Trophoblast cell (in vitro differentiated cells and primary cell): ENCODE measurements at places on chromosomes 6 and 20.

DNA sequence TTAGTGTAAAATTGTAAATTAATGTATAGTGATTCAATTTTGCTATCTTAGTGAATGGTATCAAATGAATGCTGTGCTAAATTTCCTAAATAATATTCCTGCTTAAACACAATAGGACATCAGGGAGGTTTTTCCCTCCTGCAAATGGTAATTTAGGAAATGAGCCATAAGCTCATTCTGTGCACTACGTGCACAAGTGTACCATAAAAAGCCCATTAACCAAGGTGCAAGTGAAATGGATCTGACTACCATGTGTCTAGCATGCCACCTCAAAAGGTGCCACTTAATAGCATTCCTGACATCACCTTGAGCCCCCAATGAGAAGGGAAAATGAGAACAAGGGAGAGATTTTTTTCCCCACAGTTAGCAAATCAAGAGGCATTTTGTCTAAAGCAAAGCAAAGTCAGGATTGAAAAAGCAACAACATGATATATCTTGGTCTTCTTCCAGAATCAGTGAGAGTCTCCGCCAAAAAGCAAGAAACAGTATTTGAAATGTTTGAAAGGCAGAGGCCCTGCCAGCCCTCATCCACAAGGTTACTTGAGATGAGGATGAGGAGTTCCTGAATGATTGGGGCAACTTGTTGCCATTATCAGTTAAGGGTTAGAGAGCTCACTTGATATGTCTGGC lies 334.2 kb upstream of the RSPO3 start:
- DNase-seq = no peak

GRCh38 chr6:105317607-105318533 lies 85.0 kb downstream of the PREP start:
- peak; percentile 37 for DNase-seq

DNA sequence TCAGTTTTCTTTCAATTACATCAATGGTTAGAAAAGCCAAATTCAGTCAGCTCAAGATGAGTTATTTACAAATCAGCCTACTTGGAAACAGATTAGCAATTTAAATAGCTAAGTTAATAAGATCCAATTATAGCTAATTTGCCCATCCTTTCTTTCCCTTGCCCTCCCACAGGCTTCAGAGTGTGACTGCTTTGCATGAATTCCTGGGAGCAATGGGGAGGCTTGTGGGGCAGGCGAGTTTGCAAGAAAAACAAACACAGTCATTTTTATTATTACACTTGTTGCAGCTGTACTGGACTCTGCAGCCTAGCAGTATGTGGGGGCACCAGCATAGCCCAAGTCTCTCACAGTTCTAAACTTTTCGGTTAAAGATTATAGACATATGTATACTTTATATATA lies 219.0 kb downstream of the NKAIN2 start:
- no peak for DNase-seq

DNA sequence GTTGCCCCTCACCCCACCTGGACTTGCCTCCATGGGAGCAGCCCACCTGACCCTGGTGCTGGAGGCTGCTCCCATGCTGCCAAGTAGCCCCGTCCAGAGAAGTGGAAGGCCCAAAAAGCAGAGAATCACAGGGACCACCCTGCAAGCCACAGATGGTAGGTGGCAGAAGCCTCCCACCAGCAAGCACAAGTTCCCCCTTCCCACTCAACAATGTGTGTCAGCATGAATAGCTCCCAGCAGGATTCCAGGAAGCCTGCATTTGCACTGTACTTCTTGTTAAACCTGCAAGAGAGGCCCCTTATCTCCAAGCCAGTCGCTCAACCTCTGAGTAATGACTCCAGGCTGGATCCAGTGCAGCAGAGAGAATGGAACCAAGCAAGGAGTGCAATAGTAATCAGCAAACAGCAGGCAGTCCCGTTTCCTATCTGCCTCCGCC lies 180.8 kb upstream of the CST7 start:
- peak; percentile 25 for DNase-seq

GRCh38 chr6:47034926-47035325 lies 7.2 kb downstream of the ADGRF1 start:
- peak; percentile 7 for DNase-seq

DNA sequence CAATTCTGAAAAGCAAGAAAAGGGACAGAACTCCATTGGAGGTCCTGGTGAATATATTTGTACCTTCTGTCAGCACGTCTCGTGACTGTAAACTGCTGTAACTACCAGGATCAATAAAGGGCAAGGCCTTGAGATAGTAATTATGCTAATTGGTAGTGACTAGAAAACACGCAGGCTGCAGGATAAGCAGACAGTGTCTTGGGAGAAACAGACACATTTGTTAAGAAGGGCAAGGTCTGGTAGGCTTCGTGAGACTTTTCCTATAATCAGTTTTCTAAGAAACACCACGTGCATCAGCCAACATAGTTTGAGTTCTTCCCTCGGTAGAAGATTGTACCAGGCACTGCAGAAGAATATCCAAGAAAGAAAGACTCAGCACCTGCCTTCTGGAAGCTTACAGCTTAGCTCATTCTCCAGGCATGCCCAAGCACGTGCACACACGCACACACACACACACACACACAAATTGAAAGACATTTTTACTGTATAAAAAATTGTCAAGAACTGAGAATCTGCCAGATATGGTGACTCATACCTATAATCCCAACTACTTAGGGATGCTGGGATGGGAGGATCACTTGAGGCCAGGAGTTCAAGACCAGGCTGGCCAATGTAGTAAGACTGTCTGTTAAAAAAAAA lies 167.0 kb upstream of the SASH1 start:
- no peak for DNase-seq

DNA sequence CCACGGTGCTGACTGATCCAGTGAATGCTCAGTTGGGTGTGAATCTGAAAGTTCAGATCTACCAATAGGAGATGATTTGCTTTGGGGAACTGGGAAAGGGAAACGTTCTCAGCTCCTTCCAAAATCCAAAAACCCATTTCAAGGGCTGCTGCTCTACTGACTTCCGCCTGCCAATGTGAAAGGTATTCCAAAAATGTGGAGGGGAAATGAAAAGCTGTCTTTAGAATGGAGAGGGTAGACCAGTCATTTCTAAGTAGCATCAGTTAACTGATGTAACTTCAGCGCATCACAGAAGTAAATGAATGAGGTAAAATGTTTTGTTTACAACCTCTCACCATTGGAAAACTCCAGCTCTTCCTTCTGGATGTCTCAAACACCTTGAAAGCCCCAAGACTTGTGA lies 19.6 kb upstream of the EYA2 start:
- no peak for DNase-seq

GRCh38 chr6:127762284-127762683 lies 138.6 kb downstream of the THEMIS start:
- no peak for DNase-seq

GRCh38 chr20:42581311-42581710 lies 608.4 kb downstream of the PTPRT start:
- DNase-seq = no peak

DNA sequence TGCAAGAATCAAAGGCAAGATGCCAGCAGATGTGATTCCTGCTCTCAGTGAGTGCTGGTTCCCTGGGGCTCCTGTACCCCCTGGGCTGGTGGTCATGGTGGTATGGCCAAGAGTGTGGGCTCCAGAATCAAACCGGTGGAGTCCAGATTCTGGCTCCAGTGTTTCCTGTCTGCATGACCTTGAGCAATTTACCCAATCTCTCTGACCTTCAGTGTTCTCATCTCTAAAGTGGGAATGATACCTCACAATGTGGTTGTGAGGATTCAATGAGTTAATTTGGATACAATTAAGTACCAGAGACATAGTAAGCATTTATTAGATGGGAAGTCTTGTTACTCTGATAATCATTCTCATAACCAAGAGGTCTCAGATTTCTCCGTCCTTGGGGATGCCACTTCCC lies 218.4 kb upstream of the JARID2 start:
- no peak for DNase-seq

DNA sequence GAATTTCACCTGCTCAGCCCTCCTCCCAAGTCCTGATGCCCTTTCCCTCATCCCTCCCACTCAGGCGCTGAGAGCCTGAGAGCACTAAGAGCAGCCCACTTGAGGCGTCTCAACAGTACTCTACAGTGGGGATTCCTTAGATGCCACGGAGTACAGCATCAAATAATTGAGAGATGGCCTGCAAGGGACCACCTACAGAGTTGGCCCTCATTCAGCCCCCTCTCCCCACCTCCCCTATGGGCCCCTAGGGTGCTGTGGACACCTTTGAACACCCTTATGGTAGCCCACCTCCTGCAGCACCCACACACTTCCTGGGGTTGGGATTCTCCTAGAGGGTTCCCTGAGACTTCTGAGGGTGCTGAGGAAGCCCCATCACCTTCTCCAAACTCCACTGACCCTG lies 37.1 kb upstream of the SIRPG start:
- no peak for DNase-seq

- no peak for DNase-seq
These were observed 188.2 kb upstream of the PRND start for GRCh38 chr20:4533368-4534133.

GRCh38 chr20:58233393-58233792 lies 4.9 kb upstream of the ANKRD60 start:
- no peak for DNase-seq

DNA sequence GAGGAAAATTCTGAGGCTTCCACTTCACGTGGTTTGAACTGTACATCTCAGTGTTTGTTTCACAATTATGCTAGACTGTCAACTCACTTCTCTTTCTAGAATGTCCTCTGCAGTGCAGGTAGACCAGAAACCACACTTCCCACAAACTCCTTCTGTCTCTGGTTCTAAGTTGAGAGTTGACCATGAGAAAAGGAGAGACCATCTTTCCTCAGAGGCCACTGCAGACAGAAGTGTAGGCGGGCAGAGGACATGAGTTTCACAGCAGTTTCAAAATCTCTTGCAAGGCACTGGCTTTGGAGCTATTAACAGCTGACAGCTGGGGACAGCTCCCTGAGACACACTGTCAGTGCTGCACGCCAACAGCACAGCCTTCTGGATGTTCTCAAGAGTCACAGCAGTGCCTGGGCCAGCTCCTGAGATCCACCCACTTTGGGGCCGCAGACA lies 55.4 kb upstream of the MOXD1 start:
- DNase-seq = no peak

DNA sequence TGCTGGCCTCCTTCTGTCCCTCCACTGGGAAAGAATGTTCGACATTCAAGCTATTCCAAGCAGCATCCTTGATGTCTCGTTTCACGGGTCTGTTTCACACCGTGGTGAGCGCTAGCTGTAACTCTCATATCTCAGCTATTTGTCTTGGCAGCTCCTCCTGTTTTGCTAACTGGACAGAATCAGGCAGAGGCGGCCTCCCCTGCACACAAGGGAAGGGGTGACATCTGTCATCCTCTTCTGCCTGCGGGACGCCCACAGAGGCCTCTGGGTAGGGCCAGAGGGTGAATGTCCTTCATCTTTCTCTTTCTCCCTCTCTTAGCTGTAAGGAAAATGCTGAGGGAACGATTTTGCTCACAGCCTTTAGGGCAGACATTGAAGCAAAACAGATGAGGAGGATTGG lies 232.8 kb upstream of the GMDS start:
- DNase-seq = peak; percentile 95

DNA sequence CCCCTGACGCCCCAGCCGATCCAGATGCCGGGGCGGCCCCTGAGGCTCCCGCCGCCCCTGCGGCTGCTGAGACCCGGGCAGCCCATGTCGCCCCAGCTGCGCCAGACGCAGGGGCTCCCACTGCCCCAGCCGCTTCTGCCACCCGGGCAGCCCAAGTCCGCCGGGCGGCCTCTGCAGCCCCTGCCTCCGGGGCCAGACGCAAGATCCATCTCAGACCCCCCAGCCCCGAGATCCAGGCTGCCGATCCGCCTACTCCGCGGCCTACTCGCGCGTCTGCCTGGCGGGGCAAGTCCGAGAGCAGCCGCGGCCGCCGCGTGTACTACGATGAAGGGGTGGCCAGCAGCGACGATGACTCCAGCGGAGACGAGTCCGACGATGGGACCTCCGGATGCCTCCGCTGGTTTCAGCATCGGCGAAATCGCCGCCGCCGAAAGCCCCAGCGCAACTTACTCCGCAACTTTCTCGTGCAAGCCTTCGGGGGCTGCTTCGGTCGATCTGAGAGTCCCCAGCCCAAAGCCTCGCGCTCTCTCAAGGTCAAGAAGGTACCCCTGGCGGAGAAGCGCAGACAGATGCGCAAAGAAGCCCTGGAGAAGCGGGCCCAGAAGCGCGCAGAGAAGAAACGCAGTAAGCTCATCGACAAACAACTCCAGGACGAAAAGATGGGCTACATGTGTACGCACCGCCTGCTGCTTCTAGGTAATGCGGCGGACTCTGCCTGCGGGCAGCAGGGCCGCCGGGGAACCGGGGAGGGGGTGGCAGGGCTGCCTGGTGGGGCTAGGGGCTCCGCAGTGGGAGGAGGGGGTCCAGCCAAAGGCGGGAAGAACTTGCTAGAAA lies 2.3 kb downstream of the GNAS start:
- no peak for DNase-seq

GRCh38 chr6:159809149-159809548 lies 9.1 kb downstream of the PNLDC1 start:
- peak; percentile 76 for DNase-seq

DNA sequence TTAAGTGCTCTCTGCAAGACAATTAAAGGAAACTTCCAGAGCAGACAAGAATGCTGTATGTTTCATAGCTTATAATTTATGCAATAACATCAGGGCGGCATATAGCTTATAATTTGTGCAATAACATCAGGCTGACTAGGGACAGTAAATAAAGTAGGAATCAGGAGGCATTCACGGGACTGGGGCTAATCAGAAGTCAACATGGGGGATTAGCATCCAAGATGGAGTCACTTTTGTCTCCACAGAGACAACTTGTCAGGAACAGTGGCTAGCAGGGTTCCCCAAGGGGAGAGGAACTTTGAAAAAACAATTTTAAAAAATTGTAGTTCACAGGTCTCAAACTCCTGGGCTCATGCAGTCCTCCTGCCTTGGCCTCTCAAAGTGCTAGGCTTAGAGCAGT lies 3.3 kb upstream of the ZNF341 start:
- DNase-seq = peak; percentile 13

GRCh38 chr6:81749707-81750106 lies 2.8 kb downstream of the TENT5A start:
- no peak for DNase-seq

DNA sequence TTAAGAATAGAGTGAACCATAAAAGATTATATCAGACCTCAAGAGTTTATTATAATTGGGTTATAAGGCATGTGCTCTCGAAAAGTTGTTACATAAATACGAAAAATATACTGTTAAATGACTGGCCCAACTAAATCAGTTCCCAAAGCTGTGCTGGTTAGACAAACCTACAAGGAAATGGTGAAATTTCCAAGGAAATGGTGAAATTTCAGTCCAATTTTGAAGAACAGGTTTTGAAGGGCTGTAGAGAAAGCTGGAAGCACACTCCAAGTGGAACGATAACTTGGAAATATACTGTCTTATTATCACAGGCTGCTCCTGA lies 400 bp upstream of the TRMT11 start:
- DNase-seq = no peak
